ENCODE measurements at places on chromosomes 3 and 15.

- no peak for DNase-seq
These were observed 33.4 kb upstream of the PRR23E start for GRCh38 chr3:127159543-127159942.

DNA sequence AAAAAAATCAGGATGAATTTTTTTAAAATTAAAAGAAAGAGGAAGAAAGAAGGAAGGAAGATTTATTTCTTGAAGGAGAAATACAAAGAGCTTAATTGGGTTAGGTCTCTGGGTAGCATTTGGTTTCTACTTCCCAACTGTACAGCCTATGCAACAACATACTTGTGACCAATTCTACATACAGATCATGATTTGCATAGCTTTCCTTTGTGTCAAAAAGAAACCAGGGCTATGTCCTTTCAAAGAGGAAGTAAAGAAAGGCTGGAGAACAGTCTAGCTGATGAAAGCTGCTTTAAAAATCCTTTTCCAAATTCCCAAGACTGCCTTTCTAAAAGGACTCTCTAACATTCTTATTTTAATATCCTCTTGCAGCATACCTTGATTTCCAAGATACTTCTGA lies 6.1 kb upstream of the HGD start:
- no peak for DNase-seq

- no peak for DNase-seq
These were observed 306.8 kb upstream of the ATP11B start for GRCh38 chr3:182486463-182486862.

DNA sequence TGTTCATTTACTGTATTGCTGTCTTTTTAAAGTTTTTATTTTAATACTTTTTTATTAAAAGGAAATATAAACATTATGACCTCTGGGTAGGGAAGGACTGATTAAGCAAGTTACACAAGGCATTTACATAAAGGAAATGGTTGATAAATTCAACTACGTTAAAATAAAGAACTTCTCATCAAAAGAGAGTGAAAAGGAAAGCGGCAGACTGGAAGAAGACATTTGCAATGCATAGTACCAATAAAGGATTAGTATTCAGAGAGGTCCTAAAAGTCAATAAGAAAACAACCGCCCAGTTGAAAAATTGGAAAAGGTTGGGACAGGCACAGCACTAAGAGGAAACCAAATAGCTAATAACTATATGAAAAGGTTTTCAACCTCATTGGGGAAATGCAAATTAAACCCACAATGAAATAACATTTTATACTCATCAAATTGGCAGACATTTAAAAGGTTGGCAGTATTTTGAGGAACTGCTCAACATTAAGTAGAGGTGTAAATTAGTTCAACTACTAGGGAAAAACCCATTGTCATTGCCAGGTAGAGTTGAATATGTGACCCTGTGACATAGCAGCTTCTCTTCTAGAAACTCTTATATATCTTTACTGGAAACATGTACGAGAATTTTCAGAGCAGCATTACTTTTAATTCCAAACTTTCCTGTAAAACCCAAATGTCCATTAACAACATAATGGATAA lies 9.5 kb downstream of the PDE8A start:
- DNase-seq, result no peak

DNA sequence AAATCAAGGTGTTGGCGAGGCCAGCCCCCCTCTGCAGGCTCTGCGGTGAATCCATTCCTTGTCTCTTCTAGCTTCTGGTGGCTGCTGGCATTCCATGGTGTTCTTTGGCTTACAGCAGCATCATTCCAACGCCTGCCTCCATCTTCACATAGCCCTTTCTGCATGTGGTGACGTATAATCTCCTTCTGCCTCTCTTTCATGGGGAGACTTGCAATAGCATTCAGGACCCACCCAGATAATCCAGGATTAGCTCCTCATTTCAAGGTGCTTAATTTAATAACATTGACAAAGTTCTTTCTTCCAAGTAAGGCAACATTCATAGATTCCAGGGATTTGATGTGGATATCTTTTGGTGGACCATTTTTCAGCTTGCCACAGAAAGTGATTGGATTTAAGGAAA lies 35.8 kb downstream of the ISG20 start:
- no peak for DNase-seq

DNA sequence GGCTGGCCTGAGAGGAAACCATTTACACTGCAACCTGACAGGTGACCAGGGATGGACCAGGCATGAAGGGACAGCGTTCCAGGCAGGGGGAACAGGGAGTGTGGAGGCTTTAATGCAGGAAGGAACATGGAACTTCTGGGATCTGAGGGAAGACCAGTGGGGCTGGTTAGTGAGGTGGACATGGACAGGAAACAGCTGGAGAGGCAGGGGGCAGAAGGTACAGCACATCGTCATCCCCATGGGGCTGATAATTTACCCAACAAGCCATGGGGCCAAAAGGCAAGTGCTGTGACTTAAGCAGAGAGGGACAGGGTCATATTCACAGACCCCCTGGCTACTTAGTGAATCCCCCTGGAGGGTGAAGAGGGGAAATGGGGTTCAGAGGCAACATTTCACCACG lies 77.0 kb upstream of the LARS2 start:
- DNase-seq, result no peak

DNA sequence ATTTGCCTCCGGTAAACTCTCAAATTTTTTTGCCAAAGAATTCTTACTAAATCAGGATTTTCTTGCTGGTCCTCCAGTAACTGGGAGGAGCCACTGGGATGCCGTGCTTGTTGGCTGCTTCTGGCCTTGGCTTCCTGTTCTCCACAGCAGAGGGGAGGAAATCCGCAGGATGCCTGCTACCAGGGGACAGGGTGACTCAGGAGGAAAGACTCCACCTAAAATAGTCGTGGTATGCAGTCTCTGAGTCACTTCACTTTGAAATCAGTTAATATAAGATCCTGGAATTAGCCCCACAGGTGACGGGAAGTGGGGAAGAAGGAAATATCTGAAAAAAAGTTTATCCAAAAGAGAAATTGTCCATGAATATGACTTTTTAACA lies 6.5 kb upstream of the TM4SF18 start:
- DNase-seq, result peak; percentile 96

- DNase-seq, result peak; percentile 43
These were observed 56.0 kb downstream of the RPLP1 start for GRCh38 chr15:69508659-69509058.
